Stimulated activated CD8-positive, alpha-beta memory T cell treated with anti-CD3 and anti-CD28 coated beads, Interleukin-12 subunit alpha, Interleukin-12 subunit beta, amount 100 ng/mL, for 4 hours (primary cell): ENCODE measurements at places on chromosomes 16 and 17.

- no peak for DNase-seq
These were observed 512 bp upstream of the ADAMTS18 start for GRCh38 chr16:77435272-77435820.

DNA sequence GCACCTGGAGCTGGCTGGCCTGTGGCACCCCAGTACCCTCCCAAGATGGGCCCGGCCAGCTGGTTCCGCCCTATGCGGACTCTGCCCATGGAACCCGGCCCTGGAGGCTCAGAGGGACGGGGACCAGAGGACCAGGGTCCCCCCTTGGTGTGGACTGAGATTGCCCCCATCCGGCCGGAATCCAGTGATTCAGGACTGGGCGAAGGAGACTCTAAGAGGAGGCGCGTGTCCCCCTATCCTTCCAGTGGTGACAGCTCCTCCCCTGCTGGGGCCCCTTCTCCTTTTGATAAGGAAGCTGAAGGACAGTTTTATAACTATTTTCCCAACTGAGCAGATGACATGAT lies 12.0 kb downstream of the TBX21 start:
- no peak for DNase-seq

GRCh38 chr17:81285179-81285878 lies 9.8 kb downstream of the SLC38A10 start:
- peak; percentile 36 for DNase-seq

GRCh38 chr17:57475796-57476195 lies 219.5 kb downstream of the MSI2 start:
- DNase-seq, result no peak

DNA sequence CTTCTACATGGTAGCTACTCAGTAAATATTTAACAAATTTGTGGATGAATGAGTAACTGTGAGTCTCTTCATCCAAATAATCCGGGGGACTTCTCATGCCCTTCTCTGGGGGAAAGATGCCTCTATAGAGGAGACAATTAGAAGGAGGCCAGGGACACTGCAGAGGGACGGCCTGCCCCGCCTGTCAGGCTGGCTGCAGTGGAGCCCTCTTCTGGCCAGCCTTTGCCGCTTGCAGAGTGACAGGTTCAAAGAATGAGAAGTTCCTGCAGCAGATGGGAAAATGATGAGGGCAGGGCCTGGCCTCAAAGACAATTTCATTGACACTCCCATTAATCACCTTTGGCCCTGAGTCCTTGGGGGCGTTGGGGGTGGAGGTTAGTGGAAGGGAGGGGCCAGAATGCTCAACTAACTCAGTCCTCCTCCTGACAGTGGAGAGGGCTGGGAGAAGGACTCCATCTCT lies 339.0 kb downstream of the MAF start:
- DNase-seq, result no peak

DNA sequence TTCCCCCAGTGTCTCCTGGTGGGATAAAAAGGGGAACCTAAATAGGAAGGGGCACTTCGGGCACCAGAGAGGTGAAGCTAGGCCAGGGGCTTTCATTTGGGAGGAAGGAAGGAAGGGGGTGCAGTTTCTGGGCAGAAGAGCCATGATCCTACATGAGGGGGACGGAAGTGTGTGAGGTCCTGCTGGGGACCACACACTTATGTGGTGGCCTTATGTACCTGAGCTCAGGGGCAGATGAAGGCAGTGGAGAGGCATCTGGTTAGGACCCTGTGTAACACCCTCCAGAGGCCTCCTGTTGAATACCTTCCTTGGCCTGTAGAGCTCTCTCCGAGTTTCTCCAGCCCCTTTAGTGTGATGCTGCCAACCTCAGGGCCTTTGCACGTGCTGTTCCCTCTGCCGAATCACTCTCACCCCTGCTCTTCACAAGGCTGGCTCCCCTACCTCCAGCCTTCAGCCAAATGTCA lies 21.2 kb downstream of the IGFBP4 start:
- DNase-seq, result no peak

- DNase-seq, result no peak
These were observed 28.2 kb downstream of the CRAMP1 start for GRCh38 chr16:1640261-1640941.

GRCh38 chr16:10641953-10642949 lies 52.5 kb downstream of the TEKT5 start:
- no peak for DNase-seq

- no peak for DNase-seq
These were observed 133.1 kb upstream of the NUDT7 start for GRCh38 chr16:77589071-77589765.

DNA sequence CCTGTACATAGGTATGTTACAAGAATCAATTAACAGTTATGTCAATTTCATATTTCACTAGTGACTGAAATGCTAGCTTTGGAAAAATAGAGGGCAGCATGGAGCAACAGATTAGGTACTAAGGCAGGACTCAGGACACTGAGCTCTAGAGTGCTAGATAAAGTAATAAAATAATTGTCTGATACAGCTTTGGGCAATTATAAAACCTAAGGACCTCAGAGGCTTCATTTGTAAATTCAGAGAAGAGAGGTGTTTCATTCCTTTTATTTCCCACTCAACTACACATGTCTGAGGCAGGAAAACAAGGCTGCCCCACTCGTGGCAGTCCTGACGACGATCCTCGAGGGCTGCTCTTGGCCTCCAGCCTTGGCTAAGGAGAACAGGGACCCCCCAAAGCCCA lies 81.5 kb downstream of the CA4 start:
- DNase-seq, result no peak

- no peak for DNase-seq
These were observed 116.0 kb downstream of the SOCS1 start for GRCh38 chr16:11140098-11140375.

- no peak for DNase-seq
These were observed 160.1 kb downstream of the SALL1 start for GRCh38 chr16:50991006-50991405.

- DNase-seq, result no peak
These were observed 51.6 kb downstream of the PMP22 start for GRCh38 chr17:15213381-15214087.

GRCh38 chr16:2170587-2171435 lies 15.2 kb downstream of the TRAF7 start:
- no peak for DNase-seq

DNA sequence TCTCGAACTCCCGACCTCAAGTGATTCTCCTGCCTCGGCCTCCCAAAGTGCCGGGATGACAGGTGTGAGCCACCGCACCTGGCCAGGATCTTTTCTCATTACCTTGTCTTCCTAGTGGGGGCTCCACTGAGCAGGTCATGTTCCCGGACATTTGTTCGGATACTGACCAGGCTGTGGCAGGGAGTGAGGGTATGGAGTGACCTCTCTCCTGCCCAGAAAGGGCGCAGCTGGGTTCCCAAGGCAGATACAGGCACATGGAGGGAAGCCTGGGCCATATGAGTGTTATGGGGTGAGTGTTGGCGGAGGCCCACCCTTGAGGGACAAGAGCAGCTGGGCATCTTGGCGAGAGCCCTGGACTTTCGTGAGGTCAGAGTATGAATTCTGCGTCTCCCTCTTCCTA lies 5.5 kb downstream of the SERPINF1 start:
- no peak for DNase-seq

- DNase-seq, result no peak
These were observed 44.0 kb downstream of the SOST start for GRCh38 chr17:43714465-43715149.

- DNase-seq, result no peak
These were observed 673 bp upstream of the CHD9 start for GRCh38 chr16:53053967-53054669.

DNA sequence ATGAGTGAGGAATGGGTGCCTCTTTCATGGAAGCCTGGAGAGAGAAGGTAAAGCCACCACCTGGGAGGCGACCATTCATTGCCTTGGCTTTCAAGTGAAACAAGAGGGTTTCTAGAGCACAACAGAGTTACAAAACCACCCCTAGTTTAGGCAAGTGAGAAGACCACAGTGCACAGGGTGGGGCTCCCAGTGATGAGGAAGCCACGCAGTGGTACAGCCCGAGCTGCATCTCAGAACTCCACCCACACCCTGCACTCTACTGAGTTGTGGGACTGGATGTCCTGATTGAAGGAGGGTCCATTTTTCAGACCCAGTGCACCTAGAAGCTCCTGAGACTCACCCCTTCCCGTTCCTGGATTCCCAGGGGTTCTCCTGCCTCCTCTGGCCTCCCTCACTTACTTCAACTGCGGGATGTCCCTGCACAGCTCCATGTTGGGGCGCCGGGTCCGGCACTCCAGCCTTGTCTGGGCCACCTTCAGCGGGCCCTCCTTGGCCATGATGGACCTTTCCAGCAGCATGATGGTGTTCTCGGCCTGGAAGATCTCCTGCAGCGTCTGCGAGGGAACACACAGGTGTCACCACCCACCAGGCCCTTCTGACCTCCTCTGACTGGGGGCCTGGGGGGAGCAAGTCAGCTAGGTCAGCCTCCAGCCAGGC lies 55.1 kb upstream of the EMP2 start:
- no peak for DNase-seq

DNA sequence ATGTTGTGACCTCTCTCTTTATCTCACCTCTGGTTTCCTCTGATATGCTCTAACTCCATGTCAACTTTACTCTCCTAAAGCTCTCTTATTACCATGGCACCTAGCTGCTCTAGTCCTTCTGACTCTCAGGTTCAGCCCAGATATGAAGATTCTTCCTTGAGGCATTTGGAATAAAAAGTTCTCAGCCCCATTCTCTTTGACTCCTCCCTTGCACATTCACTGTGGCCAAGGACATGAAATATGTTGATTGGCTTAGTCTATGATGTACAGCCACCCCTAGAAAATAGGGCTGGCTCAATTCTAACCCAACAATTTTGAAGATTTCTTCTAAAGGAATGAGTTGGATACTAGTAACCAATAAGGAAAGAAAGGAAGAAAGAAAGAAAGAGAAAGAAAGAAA lies 20.8 kb upstream of the GAS7 start:
- no peak for DNase-seq

DNA sequence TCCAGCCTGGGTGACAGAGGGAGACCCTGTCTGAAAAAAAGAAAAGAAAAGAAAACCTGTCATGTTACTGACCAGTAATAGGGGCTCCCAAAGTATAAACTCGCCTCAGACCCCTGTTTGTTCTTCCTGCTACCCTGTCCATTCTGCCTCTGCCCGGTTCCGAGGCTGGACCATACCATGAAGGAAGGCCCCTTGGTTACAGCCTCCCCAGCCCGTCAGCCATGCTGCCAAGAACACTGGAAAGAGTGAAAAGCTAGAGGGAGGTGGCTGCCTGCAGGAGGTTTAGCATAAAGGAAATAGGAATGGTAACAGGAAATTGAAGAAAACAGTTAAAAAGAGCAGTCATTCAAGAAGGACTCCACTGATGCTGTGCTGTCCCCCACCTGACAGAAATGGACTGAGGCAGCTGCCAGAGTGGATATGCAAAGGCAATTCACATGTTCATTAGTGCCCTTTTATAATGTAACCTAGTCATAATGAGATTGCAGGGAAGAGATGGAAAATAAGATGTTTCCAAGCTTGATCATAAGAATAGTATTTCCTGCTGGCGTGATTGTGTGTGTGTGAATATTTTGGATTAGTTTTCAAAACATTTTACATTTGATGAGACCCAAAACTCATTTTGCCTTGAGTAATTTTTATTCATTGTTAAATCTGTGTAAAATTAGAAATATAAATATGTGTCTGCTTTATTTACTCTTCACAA lies 102.6 kb downstream of the GOSR1 start:
- no peak for DNase-seq

DNA sequence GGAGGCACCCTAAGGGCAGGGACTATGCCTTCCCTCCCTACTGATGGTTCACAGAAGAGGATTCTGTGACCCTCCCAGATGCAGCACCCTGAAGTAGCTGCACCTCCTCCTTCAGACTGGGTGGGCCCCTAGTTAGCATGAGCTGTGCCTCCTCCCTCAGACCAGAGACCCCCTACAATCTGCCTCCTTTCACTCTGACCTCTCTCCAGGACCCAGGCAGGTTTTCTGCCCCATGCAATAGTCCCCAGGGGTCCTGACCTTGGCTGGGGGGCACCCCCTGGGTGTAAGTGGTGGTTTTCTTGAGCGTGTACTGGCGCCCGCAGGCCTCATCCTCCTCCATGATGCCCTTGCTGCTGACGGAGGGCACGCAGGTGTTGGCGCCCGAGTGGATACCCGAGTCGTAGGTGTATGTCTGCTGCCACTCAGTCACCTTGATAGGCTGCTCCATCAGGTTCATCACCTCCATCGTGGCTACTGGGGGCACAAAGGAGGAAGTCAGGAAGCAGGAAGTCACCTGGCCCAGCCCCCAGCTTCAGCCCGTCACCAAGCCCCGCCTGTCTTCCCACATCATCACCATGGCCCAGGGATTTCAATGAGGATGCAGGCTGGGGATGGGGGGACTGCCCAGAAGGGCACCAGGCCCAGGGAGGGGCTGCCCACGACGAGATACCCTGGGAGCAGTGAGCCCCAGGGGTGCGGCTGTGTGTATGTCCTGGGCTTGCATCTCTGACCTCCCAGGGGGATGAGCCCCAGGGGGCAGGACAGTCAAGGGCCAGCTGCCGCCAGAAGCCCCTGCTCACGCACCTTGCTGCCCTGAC lies 14.9 kb downstream of the JUP start:
- no peak for DNase-seq

DNA sequence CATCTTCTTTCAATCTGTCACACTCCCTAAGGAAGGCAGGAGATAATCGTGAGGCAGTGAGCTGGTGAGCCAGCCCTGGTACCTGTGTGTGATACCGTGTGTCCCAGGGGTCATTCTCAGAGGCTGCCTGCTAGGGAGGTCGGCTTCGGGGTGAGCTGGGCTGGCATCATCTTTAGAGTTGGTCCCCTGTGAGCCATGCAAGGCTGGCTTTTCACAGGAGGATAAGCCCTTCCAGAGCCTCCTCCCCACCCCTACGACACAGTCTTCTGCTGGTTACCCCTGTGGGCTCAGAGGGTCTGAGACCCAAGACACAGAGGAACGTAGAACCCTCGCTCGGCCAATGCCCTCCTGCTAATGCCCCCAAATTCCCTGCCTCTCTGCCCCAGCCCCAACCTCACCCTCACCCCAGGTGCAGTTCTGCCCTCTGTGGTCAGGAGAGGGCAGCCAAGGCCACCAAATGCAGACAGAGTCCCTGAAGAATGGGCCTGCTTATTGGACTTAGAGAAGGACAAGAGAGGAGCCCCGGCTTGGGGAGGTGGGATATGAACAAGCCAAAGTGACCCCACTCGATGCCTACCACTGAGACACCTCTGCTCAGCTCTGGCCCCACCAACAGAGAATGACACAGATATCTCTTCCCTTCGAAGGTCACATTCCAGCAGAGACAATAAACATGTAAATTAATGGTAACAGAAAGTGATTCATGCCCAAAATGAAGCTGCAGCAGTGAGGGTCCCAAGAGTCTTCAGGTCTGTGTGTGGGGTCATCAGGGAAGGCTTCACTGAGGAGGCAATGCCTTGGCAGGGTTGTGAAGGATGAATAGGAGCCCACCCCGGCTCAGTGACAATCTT lies 80.8 kb upstream of the CCL1 start:
- DNase-seq, result no peak

DNA sequence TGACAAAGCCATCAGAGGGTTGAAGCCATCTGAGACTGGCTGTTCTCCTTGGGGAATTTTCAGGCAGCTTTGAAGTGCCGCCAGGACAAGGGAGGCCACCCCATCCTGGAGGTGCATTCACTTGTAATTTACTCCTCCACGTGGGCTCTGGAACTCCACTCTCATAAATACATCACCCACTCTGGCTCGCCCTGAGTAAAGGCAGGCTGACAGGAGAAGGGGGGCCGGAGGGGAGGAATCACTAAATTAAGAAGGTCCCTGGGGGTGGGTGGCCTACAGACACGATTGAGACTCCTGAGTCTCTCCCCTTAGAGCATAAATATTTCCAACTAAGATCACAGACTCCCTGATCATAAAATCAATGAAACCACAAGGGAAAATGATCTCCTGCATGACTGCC lies 56.3 kb upstream of the HNF1B start:
- no peak for DNase-seq

- DNase-seq, result no peak
These were observed 14.0 kb downstream of the CA5A start for GRCh38 chr16:87922250-87922871.
